ENCODE measurements at places on chromosomes 2 and 18. TPM values are rescaled to one million over a fixed set of nuclear protein-coding genes. Genes with fewer than 3 reads are reported as not detected.

ZNF396 gene
- total RNA-seq: 3.2 TPM

ESCO1 gene
- 22.1 TPM for total RNA-seq

LAMA1 gene
- 1.0 TPM for total RNA-seq

TMEM247 gene
- not detected for total RNA-seq

RAX gene
- total RNA-seq: not detected

NCKAP5 gene
- 0.57 TPM for total RNA-seq

TMEM17 gene
- total RNA-seq: 0.22 TPM

APCDD1 gene
- total RNA-seq: 45.0 TPM

PTMA gene
- 683 TPM for total RNA-seq

CXCR1 gene
- total RNA-seq: not detected

NAT8 gene
- total RNA-seq: not detected

NT5C1B gene
- not detected for total RNA-seq

CXCR4 gene
- total RNA-seq: 7.5 TPM

FOXI3 gene
- total RNA-seq: not detected

SLC38A11 gene
- 0.49 TPM for total RNA-seq

LRRC30 gene
- not detected for total RNA-seq

MEIS1 gene
- 114 TPM for total RNA-seq

CCDC195 gene
- total RNA-seq: not detected

SLC9A4 gene
- 0.22 TPM for total RNA-seq

LTBP1 gene
- 493 TPM for total RNA-seq

VIT gene
- total RNA-seq: 21.3 TPM

ACMSD gene
- not detected for total RNA-seq

CLEC4F gene
- not detected for total RNA-seq

SNRNP27 gene
- total RNA-seq: 78.4 TPM

GPR55 gene
- not detected for total RNA-seq

ABHD1 gene
- not detected for total RNA-seq

PRSS56 gene
- not detected for total RNA-seq

BUB1 gene
- not detected for total RNA-seq

FHOD3 gene
- 18.4 TPM for total RNA-seq

OTX1 gene
- total RNA-seq: 0.62 TPM

Data from gastroesophageal sphincter (tissue), 4 donors.